Ovary (tissue), 10 donors: ENCODE measurements at places on chromosomes 7 and 10. TPM values are rescaled to one million over a fixed set of nuclear protein-coding genes. Genes with fewer than 3 reads are reported as not detected.

Gene FAM25G
- total RNA-seq: not detected

Gene POM121L12
- total RNA-seq: not detected

Gene CHAT
- not detected for total RNA-seq

Gene PON3
- total RNA-seq: 14.6 TPM

Gene PLEKHS1
- not detected for total RNA-seq

DNA sequence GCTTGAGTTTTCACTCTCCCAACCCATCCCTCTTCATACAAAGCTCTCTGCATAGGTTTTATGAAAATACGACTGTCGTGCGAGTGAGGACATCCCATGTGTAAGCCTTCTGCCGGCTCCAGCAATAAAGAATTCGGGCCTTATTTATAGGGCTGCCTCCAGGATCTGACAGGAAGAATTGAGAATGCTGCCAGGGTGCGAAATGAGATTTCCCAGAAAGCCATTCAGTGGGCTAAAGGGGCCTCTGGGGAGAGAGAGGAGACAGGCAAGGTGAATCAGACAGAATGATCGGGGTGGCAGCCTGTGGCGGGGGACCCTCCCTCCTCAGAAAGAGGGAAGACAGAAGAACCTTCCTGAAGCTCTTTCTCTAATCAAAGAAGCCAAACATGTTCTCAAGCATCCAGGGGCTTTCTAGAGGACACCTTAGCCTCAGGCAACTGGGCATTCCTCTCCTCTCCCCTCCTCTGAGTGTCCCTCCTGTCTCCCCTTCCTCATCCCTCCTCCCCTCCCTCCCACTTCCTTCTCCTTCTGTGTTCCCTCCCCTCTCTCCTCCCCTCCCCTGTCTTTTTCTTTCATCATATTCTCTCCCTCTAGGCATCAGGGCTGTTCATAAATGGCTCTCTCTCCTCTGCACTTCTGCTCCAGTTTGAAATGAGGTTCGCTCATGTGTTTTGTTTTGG is 410.9 kb downstream of the TYW1 start:
- peaks cover 3% of the 10 kb centered on the region for H3K4me1 ChIP-seq
- no peaks in the 10 kb centered on the region for H3K36me3 ChIP-seq
- H3K4me3 ChIP-seq: no peak overlapping the region
- no peak for DNase-seq
- H3K27ac ChIP-seq: no peak overlapping the region
- no peaks in the 10 kb centered on the region for H3K27me3 ChIP-seq

DNA sequence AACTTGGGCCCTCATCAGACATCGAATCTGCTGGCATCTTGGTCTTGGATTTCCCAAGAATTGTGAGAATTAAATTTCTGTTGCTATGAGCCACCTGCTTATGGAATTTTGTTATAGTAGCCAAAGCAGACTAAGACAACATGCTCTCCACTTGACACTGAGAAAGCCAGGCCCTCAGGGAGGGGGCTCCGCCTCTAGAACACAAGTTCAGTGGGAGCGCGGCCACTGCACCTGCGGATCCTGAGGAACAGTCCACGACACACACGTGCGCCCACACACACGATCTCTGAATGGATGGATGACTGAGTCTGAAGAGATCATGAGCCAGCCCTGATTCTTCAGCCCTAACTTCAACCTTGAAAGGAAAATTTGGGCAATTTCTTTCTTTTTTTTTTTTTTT is 73.7 kb downstream of the CTBP2 start:
- no peaks in the 10 kb centered on the region for H3K27me3 ChIP-seq
- H3K36me3 ChIP-seq: no peaks in the 10 kb centered on the region
- no peak overlapping the region for H3K4me3 ChIP-seq

GRCh38 chr10:106513352-106513771 is 651.1 kb downstream of the SORCS1 start:
- H3K36me3 ChIP-seq: no peaks in the 10 kb centered on the region
- no peak overlapping the region for H3K27ac ChIP-seq
- no peak overlapping the region for H3K4me3 ChIP-seq

DNA sequence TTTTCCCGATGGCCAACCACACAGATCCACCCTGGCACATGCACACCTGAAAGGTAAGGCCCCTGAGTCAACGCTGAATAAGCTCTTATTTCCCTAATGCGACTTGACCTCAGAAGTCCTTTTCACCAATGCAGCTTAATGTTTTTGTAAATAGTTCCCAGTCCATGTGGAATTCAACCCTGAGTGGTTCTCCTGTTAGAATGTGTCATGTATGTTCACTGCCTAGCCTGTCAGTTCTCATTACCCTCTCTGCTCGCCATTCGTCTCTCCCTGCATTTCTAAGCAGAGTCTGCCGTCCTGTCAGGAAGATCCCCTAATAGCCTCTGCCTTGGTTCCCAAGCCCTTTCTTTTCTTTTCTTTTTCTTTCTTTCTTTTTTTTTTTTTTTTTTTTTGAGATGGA is 392.6 kb upstream of the SHH start:
- no peaks in the 10 kb centered on the region for H3K27me3 ChIP-seq
- H3K27ac ChIP-seq: no peak overlapping the region
- no peaks in the 10 kb centered on the region for H3K36me3 ChIP-seq
- DNase-seq: no peak
- H3K4me1 ChIP-seq: no peaks in the 10 kb centered on the region

DNA sequence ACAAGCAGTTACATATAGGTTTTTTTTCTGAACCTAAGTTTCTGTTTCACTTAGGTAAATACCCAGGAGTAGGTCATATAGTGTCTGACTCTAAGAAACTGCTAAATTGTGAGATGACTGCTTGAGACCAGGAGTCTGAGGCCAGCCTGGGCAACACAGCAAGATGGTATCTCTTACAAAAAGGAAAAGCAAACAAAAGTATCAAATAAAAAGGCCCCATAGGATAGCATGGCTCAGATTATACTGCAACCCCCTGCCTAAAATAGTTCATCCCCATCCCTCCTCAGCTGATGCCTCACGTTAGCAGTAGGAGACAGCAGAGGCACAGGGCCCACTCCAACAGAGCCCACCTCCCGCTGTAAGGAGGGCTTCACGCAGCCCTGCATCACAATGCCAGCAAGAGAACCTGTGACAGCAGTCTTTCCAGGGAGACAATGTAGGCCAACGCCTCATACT is 90.3 kb downstream of the SRPK2 start:
- H3K4me1 ChIP-seq: no peaks in the 10 kb centered on the region
- H3K27ac ChIP-seq: no peak overlapping the region
- no peak for DNase-seq
- no peaks in the 10 kb centered on the region for H3K27me3 ChIP-seq

GRCh38 chr10:95935429-95935828 is 27.7 kb downstream of the CC2D2B start:
- no peak overlapping the region for H3K4me3 ChIP-seq
- H3K27ac ChIP-seq: no peak overlapping the region
- H3K4me1 ChIP-seq: no peaks in the 10 kb centered on the region
- no peak for DNase-seq

DNA sequence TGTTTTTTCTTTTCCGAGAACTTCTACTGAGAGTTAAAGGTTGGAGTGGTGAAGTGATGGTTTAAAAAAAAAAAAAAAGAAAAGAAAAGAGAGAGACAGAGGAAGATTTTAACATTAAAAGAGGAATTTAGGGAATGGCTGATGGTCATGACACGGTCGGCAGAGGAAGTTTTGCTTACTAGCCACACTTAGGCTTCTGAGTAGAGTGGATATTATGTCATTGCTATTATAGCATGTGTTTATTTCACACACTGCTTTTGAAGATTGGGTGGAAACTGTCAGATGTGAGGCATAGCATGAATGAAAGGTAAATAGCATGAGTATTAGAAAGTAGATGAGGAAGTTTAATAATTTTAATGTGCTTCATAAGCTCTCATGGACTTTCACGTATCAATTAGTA is 2.5 kb downstream of the KAT6B start:
- no peaks in the 10 kb centered on the region for H3K36me3 ChIP-seq
- no peaks in the 10 kb centered on the region for H3K27me3 ChIP-seq
- DNase-seq: no peak
- peaks cover 9% of the 10 kb centered on the region for H3K4me1 ChIP-seq
- H3K27ac ChIP-seq: no peak overlapping the region
- no peak overlapping the region for H3K4me3 ChIP-seq

DNA sequence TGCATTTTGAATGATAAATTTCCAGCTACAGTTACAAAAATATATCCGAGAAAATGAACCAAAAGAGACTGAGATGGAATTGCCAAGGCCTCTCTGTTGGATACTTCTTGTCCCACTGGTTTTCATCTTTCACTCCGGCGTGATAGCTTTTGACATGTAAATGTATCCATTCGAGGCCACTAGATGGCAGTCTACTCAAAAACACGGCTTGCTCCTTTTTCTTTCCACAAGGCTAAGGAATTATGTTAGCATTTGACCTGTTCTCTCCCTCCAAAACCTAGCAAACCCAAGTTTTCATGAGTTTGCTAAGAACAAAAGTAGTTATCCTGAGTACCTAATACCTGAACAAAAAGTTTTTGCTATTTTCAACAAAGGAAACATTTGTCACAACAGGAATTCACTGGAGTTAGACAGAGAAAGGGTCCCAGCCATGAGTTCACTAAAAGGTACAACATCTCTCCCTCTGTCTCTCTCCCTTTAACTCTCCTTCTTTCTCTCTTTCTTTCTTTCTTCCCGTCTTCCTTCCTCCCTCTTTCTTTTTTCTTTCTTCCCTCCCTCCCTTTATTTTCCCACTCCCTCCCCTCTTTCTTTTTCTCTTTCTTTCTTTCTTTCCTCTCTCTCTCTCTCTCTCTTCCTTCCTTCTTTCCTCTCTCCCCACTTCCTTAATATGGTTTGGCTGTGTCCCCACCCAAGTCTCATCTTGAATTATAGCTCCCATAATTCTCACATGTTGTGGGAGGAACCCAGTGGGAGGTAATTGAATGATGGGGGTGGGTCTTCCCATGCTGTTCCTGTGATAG is 207.9 kb upstream of the MYO3A start:
- H3K27ac ChIP-seq: no peak overlapping the region
- H3K36me3 ChIP-seq: no peaks in the 10 kb centered on the region
- no peak overlapping the region for H3K4me3 ChIP-seq

- no peak for DNase-seq
- no peak overlapping the region for H3K27ac ChIP-seq
- H3K36me3 ChIP-seq: no peaks in the 10 kb centered on the region
- peaks cover 8% of the 10 kb centered on the region for H3K4me1 ChIP-seq
- no peak overlapping the region for H3K4me3 ChIP-seq
Observed at GRCh38 chr7:34058801-34059135, 153.4 kb downstream of the BMPER start.

DNA sequence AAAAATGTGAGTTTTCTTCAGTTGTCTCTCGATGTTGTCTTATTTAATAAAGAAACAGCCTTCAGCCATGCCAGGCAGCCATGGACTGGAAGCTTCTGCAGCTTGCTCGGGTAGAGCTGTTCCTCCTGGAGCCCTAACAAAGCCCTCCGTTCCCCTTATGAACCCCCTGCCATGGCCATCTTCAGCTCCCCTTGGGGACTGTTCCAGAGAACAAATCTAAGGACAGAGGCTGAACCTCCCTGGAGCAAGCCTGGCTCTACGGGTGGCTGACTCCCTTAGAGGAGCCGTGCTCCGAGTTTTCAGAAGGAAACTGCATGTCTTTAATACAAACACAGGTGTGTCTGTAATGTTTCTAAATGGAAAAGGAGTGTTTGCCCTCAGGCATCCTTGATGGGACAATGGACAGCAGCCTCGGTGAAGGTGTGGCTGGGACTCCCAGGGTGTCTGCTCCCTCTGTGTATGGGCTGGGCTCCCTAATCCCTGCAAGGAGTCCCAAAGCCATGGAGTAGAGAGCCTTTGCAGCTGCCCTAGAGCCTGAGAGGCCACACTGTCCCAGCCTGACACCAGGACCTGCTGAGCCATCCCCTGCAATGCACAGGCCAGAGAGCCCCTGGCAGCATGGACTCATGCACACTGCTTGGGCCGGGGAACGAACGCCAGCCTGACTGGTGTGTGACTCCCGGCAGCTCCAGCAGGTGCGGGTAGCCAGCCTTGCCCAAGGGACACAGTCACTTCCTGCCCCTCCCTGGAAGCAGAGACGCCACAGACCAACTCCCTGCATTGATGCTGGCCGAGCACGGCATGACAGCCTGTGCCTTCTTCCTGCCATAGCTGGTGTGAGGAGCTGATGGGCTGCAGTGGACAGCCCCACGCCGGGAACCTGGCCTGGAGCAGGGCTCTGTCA is 381.8 kb downstream of the TCERG1L start:
- no peaks in the 10 kb centered on the region for H3K27me3 ChIP-seq
- no peaks in the 10 kb centered on the region for H3K36me3 ChIP-seq
- no peak overlapping the region for H3K27ac ChIP-seq
- no peak overlapping the region for H3K4me3 ChIP-seq
- H3K4me1 ChIP-seq: peaks cover 5% of the 10 kb centered on the region

DNA sequence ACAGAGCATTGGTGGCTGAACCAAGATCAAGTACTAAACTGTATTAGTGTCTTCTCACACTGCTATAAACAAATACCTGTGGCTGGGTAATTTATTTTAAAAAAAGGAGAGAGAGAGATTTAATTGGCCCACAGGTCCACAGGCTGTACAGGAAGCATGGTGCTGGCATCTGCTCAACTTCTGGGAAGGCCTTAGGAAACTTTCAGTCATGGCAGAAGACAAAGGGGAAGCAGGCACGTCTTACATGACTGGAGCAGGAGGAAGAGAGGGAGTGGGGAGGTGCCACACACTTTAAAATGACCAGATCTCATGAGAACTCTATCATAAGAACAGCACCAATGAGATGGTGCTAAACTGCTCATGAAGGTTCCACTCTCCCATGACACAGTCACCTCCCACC is 95.2 kb upstream of the JCAD start:
- H3K4me3 ChIP-seq: no peak overlapping the region
- DNase-seq: no peak
- no peaks in the 10 kb centered on the region for H3K27me3 ChIP-seq
- no peaks in the 10 kb centered on the region for H3K36me3 ChIP-seq

DNA sequence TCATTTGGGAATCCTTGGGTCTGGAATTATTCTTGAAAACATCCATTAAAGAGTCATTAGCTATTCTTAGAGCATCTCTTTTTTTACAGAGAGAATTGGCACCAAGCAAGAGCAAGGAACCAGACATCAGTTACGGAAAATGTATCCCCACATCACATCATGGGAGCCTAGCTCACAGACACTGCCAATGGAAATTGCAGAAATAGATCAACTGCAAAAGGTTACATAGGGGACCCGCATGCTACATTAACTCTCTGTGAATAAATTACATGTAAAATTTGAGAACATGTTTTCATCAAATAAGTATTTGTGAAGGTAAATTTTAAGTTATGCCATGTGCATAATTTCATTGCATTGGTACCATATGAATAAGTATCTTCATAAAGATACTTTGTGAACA is 224.8 kb downstream of the ZNF248 start:
- H3K27me3 ChIP-seq: no peaks in the 10 kb centered on the region
- DNase-seq: no peak
- H3K4me3 ChIP-seq: no peak overlapping the region
- no peak overlapping the region for H3K27ac ChIP-seq
- no peaks in the 10 kb centered on the region for H3K36me3 ChIP-seq

GRCh38 chr10:115921795-115922194 is 351.2 kb downstream of the GFRA1 start:
- no peaks in the 10 kb centered on the region for H3K4me1 ChIP-seq
- no peaks in the 10 kb centered on the region for H3K36me3 ChIP-seq
- DNase-seq: no peak
- no peaks in the 10 kb centered on the region for H3K27me3 ChIP-seq
- no peak overlapping the region for H3K27ac ChIP-seq
- H3K4me3 ChIP-seq: no peak overlapping the region
